ENCODE measurements at places on chromosomes 5 and 9.

DNA sequence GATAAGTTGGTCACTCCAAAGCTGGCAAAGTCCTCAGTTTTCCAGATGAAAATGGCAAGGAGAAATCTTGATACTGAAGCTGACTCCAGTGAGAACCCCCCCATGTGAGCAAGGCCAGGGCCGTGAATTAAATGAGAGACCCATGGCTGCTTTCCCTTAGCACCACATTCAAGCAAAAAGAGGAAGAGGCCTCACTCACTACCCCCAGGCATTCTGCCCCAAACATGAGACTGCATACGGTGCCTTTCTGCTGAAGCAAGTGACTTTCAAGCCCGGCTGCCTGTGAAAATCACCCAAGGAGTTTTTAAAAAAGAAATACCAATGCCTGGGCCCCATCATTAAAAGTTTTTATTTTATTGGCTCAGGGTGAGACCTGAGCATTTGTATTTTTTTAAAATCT is 66.9 kb downstream of the TMEM252 start:
- DNase-seq = no peak

- no peak for DNase-seq
These were observed 88.3 kb downstream of the CTNND2 start for GRCh38 chr5:11815916-11816315.

- no peak for DNase-seq
These were observed 808.1 kb downstream of the EFNA5 start for GRCh38 chr5:106862450-106863193.

DNA sequence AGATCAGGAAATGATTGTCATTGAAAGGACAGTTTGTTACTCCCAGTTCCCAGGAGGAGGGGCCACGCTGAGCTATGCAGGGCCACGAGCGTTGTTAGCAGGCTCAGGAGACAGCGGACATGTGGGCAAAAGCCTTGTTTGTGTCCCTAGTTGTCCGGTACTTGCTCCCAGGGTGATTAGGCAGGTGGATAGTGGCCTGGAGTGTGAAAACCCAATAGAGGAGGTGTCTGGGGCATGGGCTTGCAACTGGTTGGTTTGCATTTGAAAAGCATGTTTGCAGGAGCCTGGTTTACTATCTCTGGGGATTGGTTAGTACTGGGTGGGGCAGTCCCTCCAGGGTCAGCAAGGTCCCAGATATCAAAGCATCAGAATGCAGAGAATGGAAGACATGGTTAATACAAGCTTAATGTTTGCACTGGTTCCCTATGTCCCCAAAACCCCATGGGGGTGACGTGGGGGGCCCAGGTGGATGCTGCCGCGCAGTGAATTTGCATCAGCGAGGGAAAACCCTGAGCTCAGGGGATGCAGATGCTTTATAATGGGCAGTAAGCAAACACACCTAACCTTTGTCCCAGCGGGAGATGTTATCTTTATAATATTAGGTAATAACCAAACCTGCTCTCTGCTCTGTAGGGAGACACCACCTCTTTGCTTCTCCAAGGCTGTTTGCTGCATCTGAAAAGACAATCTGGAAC is 39.7 kb downstream of the ROPN1L start:
- no peak for DNase-seq

DNA sequence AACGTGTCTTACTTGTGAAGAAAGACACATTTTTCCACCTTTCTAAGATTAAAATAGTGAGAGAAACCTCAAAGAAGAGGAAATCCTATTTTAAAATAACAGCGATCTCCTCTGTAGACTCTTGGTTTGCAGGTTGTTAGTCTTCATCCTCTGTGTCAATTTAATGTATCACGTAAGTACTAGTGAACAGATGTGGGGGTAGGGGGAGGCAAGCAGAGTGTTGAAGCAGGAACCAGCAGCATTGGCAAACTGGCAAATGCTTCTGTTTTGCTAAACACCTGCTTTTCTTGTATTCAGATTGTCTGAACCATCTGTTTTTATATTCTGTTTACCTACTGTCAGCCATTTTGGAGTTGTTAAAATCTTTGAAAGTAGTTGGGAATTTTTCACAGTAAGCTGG is 159.3 kb upstream of the TLX3 start:
- no peak for DNase-seq

DNA sequence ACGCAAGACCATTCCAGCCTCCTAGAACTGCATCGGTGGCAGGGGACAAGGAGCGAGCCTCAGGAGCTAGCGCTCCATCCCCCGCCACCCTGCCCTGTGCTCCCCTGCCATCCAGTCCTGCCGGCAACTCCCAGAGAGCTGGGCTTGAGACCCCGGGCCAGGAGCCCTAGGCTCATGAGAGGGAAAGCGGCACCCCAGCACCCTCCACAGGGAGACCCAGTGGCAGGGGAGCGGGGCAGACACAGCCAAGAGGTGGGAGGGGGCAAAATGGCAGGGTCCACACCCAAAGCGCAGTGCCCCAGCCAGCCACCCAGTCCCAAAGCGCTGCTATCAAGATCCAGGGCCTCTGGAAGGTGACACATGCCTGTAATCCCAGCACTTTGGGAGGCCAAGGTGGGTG is 12.7 kb downstream of the UBAC1 start:
- DNase-seq = no peak

GRCh38 chr5:11596657-11597071 is 307.6 kb downstream of the CTNND2 start:
- DNase-seq = no peak

- no peak for DNase-seq
These were observed 104.7 kb upstream of the ISL1 start for GRCh38 chr5:51278539-51278938.

DNA sequence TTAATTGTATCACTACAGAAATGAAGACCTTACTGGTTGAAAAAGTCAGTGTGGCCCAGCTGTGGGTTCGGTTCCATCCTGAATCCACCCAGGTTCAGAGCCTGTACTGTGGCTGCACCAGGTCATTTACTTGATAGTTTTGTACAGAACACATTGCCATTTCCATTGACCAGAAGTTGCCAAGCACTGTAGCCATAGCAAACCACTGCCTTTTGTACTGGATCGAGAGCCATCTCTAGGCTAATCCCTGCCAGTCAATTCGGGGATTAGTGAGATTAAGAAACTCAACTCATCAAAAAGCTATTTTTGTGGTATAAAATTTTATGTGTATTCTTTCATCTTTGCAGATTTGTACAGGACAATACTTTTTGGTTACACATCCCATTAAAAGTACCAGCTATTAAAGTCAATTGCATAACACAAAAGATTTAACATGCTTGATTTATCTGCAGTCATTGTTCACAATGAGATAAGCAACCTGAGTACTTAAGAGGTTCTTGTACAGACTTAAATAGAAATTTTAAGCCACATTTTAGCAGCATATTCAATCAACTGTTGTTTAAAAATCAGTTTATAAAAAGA is 108.5 kb upstream of the OTULINL start:
- no peak for DNase-seq

DNA sequence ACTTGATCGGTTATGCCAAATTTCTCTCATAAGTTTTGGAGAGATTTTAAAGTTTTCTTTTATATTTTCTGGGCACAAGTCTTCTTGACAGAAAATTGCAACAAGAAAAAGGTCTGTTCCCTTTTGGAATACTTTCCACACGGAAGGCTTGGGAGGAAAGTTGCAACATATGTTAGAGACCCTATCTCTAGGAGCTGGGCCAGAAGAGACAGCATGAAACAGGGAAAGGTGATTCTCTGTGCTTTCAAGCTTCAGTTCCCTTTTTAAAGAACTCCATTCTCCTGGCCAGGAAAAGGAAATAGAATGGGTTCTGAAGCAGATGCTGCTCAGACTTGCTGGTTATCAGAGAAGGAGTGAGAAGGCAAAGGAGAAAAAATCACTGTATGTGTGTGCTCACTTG is 368.3 kb downstream of the SPATA31D1 start:
- no peak for DNase-seq

DNA sequence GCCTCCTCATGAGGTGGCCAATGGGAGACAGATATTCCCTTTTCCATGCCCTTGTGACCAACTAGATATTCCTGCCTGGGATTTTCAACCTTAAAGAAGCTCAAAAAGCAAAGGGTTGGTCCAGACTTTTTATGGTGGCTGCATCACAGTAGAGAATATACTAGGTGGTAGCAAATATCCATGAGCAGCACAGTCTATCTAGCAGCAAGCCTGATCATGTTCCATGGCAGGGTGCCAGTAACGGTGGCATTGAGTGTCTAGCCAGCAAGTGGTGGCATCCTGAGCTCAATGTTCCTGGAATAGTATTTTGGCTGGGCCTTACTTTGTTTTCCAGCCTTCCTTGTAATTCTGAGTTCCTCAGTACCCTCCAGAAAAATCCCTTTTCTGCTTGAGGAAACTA is 25.8 kb downstream of the CDC25C start:
- DNase-seq = no peak

GRCh38 chr9:115360122-115360521 is 242.2 kb upstream of the TNC start:
- DNase-seq = no peak

GRCh38 chr5:43033841-43034590 is 6.1 kb downstream of the ANXA2R start:
- DNase-seq = no peak

Data from stimulated activated CD4-positive, alpha-beta T cell treated with anti-CD3 and anti-CD28 coated beads, TNF-alpha, amount 100 ng/mL, for 24 hours (primary cell).